Ammon's horn (tissue), 1 donor: ENCODE measurements at places on chromosomes 13 and 19.
A peak's percentile ranks its signal among the peaks of the same experiment; 100 is the strongest.

- peak; percentile 27 for DNase-seq
Observed at GRCh38 chr13:32246468-32246867, 68.7 kb downstream of the ZAR1L start.

DNA sequence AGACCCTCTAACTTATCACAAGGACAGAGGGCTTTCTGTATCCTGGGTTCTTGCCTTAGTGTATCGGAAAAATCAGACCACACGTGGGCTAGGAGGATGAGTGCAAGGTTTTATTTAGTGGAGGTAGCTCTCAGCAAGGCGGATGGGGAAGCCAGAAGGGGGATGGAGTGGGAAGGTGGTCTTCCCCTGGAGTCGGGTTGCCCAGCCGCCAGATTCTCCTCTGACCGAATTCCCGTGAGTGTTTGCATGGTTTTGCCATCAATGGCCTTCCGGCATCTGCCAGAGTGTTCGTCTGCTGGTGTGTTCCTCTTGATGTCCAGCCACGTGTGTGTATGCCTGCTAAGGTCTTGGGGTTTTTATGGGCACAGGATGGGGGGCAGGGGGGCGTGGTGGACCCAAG lies 1335.1 kb upstream of the SPRY2 start:
- DNase-seq, result no peak

GRCh38 chr19:41098762-41099161 lies 10.5 kb downstream of the CYP2A13 start:
- no peak for DNase-seq

DNA sequence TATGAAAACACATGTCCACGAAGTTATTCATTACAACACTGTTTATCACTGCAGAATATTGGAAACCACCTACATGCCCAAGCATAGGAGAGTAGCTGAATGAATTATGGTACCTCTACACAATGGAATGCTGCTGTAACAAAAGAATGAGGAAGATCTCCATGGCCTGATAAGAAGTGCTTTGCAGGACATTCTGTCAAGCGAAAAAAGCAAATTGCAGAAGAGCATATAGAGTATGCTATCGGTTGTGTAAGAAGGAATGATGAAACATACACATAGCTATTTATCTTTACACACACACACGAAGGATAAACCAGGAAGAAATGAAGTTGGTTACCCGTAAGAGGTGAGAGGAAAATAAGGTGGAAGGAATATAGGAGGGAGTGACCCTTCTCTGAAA lies 37.5 kb upstream of the CEACAM20 start:
- no peak for DNase-seq

DNA sequence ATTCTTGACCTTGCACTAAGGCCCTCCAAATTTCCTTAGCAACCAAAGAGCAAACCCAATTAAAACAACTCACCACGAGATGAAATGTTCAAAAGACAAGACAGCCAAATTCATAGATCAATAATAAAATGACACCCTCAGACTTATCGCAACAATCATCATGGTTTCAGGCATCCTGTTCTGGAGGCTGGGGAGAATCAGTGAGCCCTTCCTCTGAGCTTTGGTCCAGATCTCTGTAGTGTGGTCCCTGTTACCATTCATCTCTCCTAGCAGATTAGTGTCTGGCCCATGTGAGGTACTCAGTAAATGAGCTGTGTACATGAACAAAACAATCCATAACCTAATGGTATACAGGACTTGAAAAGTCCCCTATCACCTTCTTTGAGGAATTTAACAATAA lies 12.2 kb downstream of the LCP1 start:
- DNase-seq, result no peak

- no peak for DNase-seq
Observed at GRCh38 chr19:33399081-33399744, 25.7 kb downstream of the CEBPG start.

DNA sequence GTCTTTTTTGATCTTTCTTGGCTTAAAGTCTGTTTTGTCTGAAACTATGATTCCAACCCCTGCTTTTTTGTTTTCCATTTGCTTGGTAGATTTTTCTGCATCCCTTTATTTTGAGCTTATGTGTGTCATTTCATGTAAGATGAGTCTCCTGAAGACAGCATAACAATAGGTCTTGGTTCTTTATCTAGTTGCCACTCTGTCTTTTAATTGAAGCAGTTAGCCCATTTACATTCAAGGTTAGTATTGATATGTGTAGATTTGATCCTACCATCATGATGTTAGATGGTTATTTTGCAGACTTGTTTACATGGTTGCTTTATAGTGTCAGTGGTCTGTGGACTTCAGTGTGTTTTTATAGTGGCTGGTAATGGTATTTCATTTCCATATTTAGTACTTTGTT lies 1678.9 kb downstream of the PCDH9 start:
- no peak for DNase-seq
